GM23338 (cell line): ENCODE measurements at places on chromosomes 12 and 14. TPM values are rescaled to one million over a fixed set of nuclear protein-coding genes. Genes with fewer than 3 reads are reported as not detected.
A peak's percentile ranks its signal among the peaks of the same experiment; 100 is the strongest.

The FLVCR2 gene
- 3.1 and 3.3 TPM in 2 replicates for total RNA-seq

The CCDC88C gene
- 42.1 and 60.7 TPM in 2 replicates for total RNA-seq

The MSI1 gene
- total RNA-seq: 8.1 and 12.8 TPM in 2 replicates

The POTEM gene
- not detected in 2 replicates for total RNA-seq

The KITLG gene
- 10.7 and 12.1 TPM in 2 replicates for total RNA-seq

The NXPH4 gene
- 1.5 and 4.5 TPM in 2 replicates for total RNA-seq

The AQP2 gene
- total RNA-seq: 0.07 TPM in 1 of 2 replicates, not detected in the other

The FSCB gene
- total RNA-seq: 0.07 and 0.12 TPM in 2 replicates

The PSMB5 gene
- total RNA-seq: 229 and 265 TPM in 2 replicates

The NPAS3 gene
- total RNA-seq: 0.08 and 0.17 TPM in 2 replicates

The ASCL1 gene
- 0.78 TPM in 1 of 2 replicates, not detected in the other for total RNA-seq

The IL31 gene
- not detected in 2 replicates for total RNA-seq

The TC2N gene
- 35.0 and 42.1 TPM in 2 replicates for total RNA-seq

- no peak overlapping the region for H3K4me3 ChIP-seq
- DNase-seq: no peak
- H3K27me3 ChIP-seq: no peaks in the 10 kb centered on the region
- H3K36me3 ChIP-seq: no peaks in the 10 kb centered on the region; the same call in 1 of the 2 replicates
These were observed 10.1 kb downstream of the PCNX4 start for GRCh38 chr14:60101786-60102185.

- no peak for DNase-seq
- H3K27ac ChIP-seq: no peak overlapping the region
- H3K4me1 ChIP-seq: no peaks in the 10 kb centered on the region; the same call in 1 of the 2 replicates
- no peaks in the 10 kb centered on the region for H3K27me3 ChIP-seq
- no peak overlapping the region for H3K4me3 ChIP-seq
- no peaks in the 10 kb centered on the region for H3K36me3 ChIP-seq
These were observed 68.0 kb upstream of the MAX start for GRCh38 chr14:65170318-65170717.

DNA sequence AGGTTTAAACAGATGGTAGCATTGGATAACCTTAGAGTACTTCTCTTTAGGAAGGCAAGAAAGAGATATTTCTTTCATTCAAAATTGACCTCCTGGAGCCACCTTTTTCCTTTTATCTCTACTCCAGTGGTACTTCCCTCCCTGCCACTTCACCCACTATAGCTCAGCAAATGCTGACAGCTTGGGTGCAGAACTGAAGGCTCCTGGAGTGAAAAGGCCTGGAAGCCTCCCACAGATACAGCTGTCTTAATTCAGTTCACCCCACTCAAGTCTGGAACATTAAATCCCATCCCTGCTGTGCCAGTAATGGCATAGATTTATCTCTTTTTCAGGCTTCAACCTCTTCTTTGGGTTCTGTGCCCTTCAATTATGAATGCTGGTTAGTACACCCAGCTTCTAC lies 140.3 kb downstream of the NEDD1 start:
- H3K27ac ChIP-seq: no peak overlapping the region
- DNase-seq: no peak
- no peak overlapping the region for H3K4me3 ChIP-seq
- H3K4me1 ChIP-seq: peaks cover 6% of the 10 kb centered on the region; the same call in 1 of the 2 replicates
- H3K36me3 ChIP-seq: no peaks in the 10 kb centered on the region

DNA sequence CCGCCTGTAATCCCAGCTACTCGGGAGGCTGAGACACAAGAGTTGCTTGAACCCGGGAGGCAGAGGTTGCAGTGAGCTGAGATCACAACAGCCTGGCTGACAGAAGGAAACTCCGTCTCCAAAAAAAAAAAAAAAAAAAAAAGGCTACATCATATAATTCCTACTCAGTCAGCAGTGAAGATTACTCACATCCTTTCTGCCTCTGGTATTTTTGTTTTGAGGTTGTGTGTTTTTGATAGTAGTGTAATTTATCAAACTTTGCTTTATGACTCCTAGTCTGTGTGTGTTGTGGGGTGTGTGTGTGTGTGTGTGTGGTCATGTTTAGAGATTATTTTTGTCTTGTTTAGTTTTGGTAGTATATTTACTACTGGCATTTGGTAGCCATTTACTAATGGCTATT lies 29.8 kb upstream of the DLGAP5 start:
- no peaks in the 10 kb centered on the region for H3K4me1 ChIP-seq
- H3K27me3 ChIP-seq: no peaks in the 10 kb centered on the region
- no peak for DNase-seq
- no peak overlapping the region for H3K27ac ChIP-seq

- no peaks in the 10 kb centered on the region for H3K27me3 ChIP-seq
- H3K36me3 ChIP-seq: no peaks in the 10 kb centered on the region
- H3K4me3 ChIP-seq: no peak overlapping the region
- no peak for DNase-seq
- H3K27ac ChIP-seq: no peak overlapping the region
These were observed 8.5 kb downstream of the ATF7 start for GRCh38 chr12:53617700-53618099.

- no peaks in the 10 kb centered on the region for H3K27me3 ChIP-seq
- no peak for DNase-seq
- H3K4me1 ChIP-seq: no peaks in the 10 kb centered on the region
- H3K36me3 ChIP-seq: no peaks in the 10 kb centered on the region
- H3K4me3 ChIP-seq: no peak overlapping the region
These were observed 54.3 kb upstream of the NPFF start for GRCh38 chr12:53561590-53561953.

DNA sequence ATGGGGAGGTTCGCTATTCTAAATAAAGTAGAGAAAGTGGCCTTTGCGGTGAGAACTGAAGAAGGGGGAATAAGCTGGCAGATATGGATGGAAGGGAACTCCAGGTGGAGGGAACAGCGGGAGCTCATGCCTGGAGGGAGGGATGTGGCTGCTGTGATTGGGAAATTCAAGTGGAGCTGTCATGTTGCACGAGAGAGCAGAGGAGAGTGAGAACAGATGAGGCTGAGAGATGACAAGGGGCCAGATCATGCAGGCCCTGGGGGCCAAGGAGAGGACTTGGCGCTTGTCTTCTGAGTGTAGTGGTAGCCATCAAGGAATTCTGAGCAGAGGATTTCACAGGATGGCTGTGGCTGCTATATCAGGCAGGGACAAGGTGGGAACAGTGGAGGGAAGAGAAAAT lies 35.0 kb downstream of the TGFB3 start:
- no peaks in the 10 kb centered on the region for H3K27me3 ChIP-seq
- no peak for DNase-seq
- H3K4me1 ChIP-seq: no peaks in the 10 kb centered on the region
- no peaks in the 10 kb centered on the region for H3K36me3 ChIP-seq

GRCh38 chr12:94643606-94644005 lies 6.8 kb downstream of the TMCC3 start:
- no peaks in the 10 kb centered on the region for H3K4me1 ChIP-seq
- peaks cover 15% of the 10 kb centered on the region for H3K27me3 ChIP-seq
- DNase-seq: no peak
- no peak overlapping the region for H3K27ac ChIP-seq
- H3K36me3 ChIP-seq: no peaks in the 10 kb centered on the region
- H3K4me3 ChIP-seq: no peak overlapping the region

- H3K27ac ChIP-seq: no peak overlapping the region
- peaks cover 25% of the 10 kb centered on the region for H3K36me3 ChIP-seq
- H3K4me1 ChIP-seq: no peaks in the 10 kb centered on the region
- DNase-seq: no peak
- no peak overlapping the region for H3K4me3 ChIP-seq
These were observed 73.7 kb downstream of the ESR2 start for GRCh38 chr14:64220466-64220865.

DNA sequence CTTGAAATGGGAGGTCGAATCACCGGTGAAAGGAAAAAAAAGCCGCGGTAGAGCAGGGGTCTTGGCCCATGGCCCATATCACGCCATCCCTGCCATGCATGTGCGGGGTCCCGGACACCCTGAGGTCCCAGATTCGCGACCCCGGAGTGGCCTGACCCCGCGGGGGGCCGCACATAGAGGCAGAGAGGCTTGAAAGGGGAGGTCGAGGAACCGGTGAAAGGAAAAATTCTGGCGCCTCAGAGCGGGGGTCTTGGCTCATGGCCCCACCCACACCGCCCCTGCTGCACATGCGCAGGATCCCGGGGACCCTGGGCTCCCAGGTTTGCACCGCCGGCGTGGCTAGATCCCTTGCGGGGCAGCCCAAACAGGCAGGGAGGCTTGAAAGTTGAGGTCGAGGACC lies 319.8 kb downstream of the ALG10 start:
- H3K4me1 ChIP-seq: no peaks in the 10 kb centered on the region
- H3K27ac ChIP-seq: no peak overlapping the region
- no peak overlapping the region for H3K4me3 ChIP-seq
- no peaks in the 10 kb centered on the region for H3K27me3 ChIP-seq
- no peak for DNase-seq
- no peaks in the 10 kb centered on the region for H3K36me3 ChIP-seq

DNA sequence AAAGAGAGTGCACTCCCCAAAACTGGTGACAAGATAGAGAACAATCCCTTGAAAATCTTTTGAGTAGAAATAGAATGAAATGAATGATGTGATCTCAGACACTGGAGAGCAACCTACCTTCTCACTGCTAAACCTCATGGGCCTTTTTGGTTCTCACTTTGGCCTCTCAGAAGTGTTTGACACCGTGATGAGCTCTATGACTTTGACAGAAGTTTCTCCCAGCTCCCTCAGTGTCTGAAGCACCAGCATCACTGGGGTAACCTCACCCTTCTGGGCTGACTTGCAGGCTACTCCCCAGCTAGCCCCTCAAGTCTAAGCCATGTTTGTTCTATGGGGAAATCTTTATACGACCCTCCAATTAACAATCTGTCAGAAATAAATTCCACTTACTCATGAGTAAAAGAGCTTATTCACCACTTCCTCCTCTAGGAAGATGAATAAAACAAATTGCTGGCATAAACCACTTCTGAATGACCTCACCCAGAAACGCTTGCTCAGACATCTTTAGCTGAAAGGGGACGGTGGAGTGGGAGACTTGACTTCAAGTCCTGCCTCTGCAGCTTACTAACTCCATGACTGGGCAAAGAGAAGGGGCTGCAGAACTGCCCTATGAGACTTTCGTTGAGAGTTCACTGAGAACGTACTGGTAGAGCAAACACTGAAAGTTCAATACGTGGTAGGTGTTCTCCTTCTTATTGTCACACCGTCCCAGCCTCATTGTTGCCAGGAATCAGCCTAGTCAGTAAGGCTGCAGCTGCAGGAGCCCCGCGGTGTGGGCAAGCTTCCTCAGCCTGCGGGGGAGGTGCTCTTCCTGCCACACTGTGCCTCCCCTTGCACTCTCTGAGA lies 46.5 kb downstream of the ST8SIA1 start:
- H3K27ac ChIP-seq: no peak overlapping the region
- H3K27me3 ChIP-seq: no peaks in the 10 kb centered on the region
- H3K36me3 ChIP-seq: no peaks in the 10 kb centered on the region

DNA sequence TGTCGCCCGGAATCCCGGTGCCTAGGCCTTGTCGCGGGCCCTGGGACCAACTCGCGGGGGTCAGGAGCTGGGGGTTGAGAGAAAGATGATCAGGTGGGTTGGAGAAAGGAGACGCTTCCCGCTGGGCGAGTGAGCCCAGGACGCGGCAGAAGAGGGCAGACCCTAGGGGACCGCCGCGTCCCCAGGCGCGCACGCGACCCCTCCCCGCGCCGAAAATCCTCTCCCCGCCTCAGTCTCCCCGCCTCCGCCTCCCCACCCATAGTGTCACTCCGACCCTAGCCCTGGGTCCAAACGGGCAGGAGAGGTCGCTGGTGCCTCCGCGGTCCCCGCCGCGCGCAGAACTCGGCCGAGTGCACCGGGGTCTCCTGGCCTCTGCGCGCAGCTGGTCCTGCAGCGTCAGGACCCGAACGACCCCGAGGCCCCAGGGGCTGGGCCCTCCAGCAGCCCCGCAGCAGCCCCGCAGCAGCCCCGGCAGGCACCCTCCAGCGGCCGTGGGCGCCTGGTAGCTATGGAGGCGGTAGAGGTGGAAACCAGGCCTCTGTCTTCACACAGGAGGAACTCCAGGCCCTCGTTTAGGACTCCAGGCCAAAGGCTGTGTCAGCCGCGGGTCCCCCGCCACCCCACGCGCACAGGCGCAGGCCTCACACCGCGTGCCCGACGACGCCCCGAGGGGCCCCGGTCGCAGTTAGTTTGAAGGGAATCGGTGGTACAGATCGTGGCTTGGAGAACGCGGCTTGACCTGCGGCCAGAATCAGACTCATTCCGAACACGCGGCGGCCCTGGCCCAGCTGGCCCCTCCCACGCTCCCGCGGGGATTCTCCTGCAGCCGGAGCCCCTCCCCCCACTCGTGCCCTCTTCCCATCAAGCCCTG lies 60.1 kb upstream of the EIF5 start:
- H3K27me3 ChIP-seq: peaks cover 72% of the 10 kb centered on the region
- peak; percentile 39 for DNase-seq
- peak overlapping the region; percentile 58 for H3K4me3 ChIP-seq
- H3K27ac ChIP-seq: no peak overlapping the region
- H3K36me3 ChIP-seq: peaks cover 4% of the 10 kb centered on the region; the same call in 1 of the 2 replicates

DNA sequence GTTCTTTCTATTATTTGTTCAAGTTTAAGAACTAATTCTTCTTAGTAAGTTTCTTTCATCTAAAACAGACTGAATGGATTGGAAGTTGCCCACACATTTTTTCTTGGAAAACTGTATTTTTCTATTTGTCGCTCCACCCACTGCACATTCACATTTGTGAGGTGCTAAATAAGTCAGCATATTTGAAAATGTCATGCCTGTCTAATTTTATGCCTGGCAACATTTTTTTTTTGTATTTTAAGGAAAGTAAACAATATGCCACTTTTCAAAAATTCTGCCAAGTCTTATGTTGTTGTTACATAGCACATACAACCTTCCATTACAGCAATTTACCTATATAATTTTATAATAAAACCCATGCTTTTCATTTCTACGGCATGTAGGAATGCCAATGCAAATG lies 112.7 kb upstream of the PTPRB start:
- peaks cover 9% of the 10 kb centered on the region; the same call in 1 of the 2 replicates for H3K4me1 ChIP-seq
- no peak overlapping the region for H3K27ac ChIP-seq
- no peak overlapping the region for H3K4me3 ChIP-seq
- DNase-seq: no peak
- no peaks in the 10 kb centered on the region for H3K36me3 ChIP-seq
- H3K27me3 ChIP-seq: no peaks in the 10 kb centered on the region

- H3K27ac ChIP-seq: no peak overlapping the region
- peaks cover 7% of the 10 kb centered on the region for H3K4me1 ChIP-seq
- peak; percentile 25 for DNase-seq
- no peaks in the 10 kb centered on the region for H3K27me3 ChIP-seq
- no peak overlapping the region for H3K4me3 ChIP-seq
- H3K36me3 ChIP-seq: no peaks in the 10 kb centered on the region
These were observed 63.1 kb downstream of the BBS10 start for GRCh38 chr12:76284816-76285750.

DNA sequence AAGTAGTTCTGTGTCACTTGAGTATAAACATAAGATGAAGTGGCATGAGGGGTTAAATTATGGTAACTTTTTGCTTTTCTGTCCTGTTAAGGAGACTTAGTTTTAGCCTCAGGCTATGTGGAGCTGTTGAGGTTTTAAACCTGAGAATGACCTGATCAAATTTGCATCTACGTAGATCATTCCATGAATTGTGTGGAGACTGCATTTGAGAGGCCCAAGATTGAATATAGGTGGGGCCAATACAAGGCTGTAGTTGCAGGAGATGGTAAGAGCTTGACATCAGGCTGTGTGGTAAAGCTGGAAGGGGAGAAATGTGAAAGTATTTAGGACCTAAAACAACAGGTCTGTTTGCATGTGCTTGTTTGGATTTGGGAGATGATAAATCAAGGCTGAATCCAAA lies 249.5 kb downstream of the SLC16A7 start:
- H3K4me3 ChIP-seq: no peak overlapping the region
- DNase-seq: no peak
- H3K4me1 ChIP-seq: peaks cover 28% of the 10 kb centered on the region

GRCh38 chr12:29103539-29103974 lies 45.5 kb upstream of the FAR2 start:
- no peak for DNase-seq
- no peaks in the 10 kb centered on the region for H3K4me1 ChIP-seq
- no peak overlapping the region for H3K4me3 ChIP-seq
- no peaks in the 10 kb centered on the region for H3K36me3 ChIP-seq
